Activated T-cell treated with anti-CD3 and anti-CD28 coated beads, Interleukin-2, amount 50 U/mL, for 1 hour (primary cell): ENCODE measurements at places on chromosomes 6 and 20.

DNA sequence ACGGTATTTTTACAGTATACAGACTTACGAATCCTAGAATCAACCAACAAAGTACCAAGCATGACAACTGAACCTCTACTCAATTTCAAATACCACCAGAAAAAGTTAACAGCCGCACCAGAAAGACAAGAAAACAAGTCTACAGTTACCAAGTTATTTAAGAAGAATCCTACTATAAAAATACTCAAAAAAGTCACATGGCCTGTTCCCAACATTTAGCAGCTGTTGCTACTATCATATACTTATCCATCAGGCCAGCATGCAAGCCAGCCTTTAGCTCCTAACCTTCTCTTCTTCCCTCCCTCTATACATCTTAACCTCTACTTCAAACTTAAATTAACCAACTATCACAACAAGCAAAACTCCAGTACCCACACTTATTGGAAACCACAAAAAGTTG, 1.9 kb downstream of the SYNCRIP start:
- DNase-seq = no peak

- DNase-seq = no peak
Observed at GRCh38 chr6:154440022-154440421, 70.5 kb downstream of the CNKSR3 start.

- DNase-seq = no peak
Observed at GRCh38 chr6:20655317-20655716, 121.1 kb downstream of the CDKAL1 start.

DNA sequence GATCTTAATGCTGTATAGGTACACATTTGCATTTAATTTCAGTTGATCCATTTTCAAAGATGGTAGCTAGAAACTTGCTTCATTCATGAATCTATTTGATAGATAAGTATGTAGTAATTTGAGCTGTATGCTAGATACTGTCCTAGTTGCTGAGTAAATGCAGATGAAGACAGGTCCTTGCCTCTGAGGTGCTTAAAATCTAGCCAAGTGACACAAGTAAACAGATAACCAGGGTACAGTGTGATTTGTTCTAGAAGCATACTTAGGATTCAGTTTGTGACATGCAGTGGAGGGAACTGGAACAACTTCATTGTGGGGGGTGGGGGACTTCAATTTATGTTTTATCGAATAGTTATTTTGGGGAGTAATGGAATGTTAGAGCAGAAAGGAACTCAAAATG, 9.2 kb downstream of the CHMP4B start:
- no peak for DNase-seq

DNA sequence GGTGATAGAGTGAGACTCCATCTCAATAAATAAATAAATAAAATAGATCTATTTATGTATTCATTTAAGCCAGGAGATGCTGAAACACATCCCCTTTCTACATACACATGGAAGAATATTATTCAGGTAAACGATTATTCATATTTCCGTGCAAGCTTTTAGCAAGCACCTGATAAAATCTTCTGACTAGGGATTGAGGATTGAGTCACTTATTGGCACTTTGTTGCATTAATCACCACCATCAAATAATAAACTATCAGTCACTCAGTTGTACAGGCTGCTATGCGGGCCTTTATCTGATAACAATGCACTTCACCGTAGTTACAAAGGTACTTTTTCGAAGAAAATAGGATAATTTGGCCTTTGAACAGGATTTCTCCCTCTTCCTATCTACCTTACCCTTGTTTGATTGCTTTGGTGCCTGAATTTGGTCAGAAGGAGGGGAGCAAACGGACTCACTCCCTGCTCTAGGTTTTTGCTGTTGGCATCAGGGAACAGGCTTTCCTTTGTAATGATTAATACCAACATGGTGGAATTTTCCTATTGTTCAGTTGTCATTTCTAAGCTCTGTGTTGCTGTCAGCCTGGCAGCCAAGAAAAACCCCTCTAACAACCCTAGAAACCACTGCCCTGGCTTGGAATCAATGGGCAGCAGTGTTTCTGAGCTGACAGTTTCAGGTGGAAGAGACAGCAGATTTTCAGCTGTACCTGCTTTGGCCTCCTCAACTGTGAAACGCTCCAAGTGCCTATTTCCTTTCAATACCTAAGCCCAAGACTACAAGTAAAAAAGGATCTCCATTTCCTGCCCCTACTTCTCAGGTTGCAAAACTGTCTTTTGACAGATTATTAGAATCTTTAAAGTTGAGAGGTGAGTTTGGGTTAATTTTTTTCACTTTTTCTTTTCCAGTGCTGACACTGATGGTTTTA, 63.0 kb downstream of the MYB start:
- DNase-seq = no peak

GRCh38 chr6:74447013-74447412, 751.0 kb downstream of the CD109 start:
- no peak for DNase-seq
